ENCODE measurements at places on chromosomes 7 and 10.
A peak's percentile ranks its signal among the peaks of the same experiment; 100 is the strongest.

GRCh38 chr7:69756235-69756634, 158.0 kb downstream of the AUTS2 start:
- no peak for DNase-seq

DNA sequence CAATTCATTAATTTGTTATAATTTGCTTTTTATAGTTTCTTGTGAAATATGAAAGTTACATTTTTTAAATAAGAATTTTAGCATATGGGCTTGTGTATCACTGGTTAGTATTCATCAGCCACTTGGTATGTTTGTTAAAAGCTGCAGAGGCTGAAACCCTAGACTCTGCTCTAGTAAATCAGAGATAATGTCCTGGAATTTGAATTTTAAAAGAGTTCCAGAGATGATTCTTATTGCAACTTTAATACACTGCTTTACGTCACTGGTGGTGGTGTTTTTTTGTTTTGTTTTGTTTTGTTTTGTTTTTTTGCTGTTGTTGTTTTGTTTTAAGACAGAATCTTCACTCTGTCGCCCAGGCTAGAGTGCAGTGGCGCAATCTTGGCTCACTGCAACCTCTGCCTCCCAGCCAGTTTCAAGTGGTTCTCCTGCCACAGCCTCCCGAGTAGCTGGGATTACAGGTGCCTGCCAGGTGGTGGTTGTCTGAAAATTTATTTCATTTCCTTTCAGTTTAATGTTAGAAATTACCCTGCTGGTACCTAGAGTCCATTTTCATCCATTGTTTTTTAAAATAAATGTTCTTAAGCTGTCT, 43.8 kb downstream of the PTPN12 start:
- DNase-seq, result no peak

GRCh38 chr10:23340354-23340753, 4.2 kb downstream of the C10orf67 start:
- no peak for DNase-seq

- no peak for DNase-seq
These were observed 401.9 kb downstream of the THSD7A start for GRCh38 chr7:11430112-11430511.

DNA sequence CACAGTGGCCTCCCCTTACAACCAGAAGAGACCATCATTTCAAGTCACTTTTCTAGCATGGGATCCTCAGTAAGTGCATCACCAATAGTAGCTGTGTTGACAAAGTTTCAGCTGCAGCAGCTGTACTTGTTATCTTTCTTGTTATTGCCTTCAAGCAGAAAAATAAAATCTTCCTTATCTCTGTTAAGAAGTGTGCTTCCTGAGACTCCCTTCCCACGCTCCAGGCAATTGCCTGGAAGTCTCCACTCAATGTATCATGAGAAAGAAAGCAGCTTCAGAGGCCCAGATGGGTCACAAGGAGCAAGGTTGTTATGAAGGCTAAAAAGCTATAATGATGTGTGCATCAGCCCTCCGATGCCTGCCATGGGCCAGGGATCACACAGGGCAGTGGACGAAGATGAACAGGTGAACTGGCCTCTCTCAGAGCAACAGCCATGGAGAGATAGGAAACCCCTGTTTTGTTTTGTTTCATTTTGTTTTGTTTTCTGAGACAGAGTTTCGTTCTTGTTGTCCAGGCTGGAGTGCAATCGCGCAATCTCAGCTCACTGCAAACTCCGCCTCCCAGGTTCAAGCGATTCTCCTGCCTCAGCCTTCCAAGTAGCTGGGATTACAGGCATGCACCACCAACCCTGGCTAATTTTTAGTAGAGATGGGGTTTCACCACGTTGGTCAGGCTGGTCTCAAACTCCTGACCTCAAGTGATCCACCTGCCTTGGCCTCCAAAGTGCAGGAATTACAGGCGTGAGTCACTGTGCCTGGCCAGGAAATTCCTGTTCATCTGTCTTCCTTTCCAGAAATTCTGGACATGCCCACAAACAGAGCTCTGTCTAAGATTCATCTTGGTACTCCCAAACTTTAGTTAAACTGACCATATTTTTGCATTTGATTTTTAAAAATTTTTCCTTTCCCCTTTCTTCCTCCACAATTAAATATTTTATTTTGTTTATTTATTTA, 340.5 kb downstream of the TNS3 start:
- no peak for DNase-seq

- DNase-seq, result no peak
These were observed 34.5 kb downstream of the EBF3 start for GRCh38 chr10:129929343-129930292.

DNA sequence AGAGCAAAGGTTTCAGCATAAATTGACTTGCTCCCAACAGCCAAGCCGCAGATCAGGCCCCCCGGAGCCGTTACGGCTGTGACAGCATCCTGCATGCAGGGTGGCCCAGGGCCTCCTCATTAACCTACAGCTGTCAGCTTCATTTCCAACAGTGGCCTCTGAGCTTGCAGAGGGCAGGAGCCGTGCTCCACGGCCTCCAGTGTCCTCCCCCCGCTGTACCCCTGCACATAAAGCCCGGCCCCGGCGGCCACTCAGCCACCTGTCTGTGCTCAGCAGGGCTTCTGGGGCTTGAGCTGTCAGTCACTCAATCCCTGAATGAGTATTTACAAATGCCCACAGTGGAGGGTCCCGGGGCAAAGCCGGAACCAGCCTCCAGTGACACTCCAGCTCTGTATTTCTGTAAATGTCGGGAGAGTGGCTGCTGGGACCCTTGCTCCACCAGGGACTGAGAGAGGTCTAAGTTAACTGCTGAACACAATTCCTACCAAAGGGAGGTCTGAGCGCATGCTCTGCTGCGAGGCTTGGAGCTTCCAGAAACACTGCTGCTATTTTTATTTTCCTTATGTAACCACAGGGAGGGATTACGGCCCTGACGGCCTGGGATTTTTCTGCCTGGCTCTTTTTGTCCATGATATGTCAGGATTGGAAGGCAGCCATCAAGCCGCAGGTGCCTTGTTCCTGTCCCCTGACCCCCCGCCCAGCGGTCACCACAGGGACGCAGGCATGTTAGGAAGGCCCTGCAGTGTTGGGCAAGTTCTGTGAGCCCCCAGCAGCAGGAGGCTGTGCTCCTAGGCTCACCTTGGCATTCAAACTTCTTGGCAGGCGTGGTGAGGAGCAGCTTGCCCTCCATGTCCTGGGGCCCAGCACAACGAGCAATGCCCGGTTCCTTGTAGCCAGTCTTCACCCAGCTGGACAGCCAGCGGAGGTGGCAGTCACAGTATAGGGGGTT, 165.0 kb downstream of the SLIT1 start:
- DNase-seq, result no peak

DNA sequence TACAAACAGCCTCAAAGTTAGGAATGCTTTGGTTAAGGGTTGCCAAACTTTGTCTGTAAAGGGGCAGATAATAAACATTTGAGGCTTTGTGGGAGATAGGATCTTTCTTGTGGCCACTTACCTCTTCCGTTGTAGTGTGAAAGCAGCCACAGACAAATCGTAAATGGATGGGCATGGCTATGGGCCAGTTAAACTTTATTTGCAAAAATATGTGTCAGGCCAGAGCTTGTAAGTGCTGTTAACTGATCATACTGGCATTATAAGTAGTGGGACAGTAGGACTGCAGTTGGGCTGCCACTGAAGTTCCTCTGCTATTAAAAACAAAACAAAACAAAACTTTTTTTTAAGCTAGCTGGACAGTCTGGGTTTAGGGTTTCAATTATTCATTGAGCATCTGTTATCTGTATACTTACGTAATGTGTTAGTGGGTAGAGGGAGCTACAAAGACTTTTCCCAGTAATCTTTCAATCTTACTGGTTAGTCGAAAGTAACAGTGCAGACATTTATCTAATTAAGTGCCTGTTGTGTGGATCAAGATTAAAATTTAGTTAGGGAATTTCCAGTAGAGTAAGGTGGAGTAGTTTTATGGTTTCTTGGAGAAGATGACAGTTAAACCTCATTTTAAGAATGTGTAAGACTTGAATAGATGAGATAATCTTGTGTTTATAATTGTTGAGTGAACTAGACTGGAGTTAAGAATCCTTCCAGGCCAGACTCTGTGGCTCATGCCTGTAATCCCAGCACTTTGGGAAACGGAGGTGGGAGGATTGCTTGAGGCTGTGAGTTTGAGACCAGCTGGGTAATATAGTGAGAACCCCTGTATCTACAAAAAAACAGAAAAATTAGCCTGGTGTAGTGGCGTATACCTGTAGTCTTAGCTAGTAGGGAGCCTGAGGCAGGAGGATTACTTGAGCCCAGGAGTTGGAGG, 100.1 kb downstream of the BTRC start:
- no peak for DNase-seq

GRCh38 chr10:29987471-29987870, 71.9 kb downstream of the JCAD start:
- no peak for DNase-seq

GRCh38 chr7:47807126-47807525, 141.1 kb downstream of the PKD1L1 start:
- no peak for DNase-seq

- DNase-seq, result no peak
These were observed 526.3 kb upstream of the SEMA3D start for GRCh38 chr7:85713171-85713570.

- no peak for DNase-seq
These were observed 95.0 kb downstream of the CNOT4 start for GRCh38 chr7:135414850-135415439.

- DNase-seq, result no peak
These were observed 38.0 kb upstream of the TARP start for GRCh38 chr7:38311329-38311937.

GRCh38 chr7:84612981-84613681, 418.5 kb upstream of the SEMA3A start:
- no peak for DNase-seq

DNA sequence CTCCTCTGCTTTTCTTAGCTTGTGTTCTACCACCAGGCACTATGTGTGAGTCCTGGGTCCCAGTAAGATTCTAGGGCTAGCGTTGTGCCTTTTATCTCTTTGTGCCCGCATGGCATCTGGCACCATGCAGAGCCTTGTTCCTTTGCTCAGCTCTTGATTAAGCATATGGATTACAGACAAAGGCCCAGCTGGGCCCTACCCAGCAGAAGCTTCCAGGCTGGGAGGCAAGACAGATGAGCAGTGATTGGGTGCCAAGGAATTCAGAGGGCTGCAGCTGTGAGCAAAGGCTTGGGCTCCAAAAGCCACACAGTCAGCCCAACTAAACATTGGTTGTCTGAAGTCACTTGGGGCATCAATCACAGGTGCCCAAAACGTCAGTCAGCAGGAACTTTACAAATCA, 2.0 kb downstream of the ACSM6 start:
- DNase-seq, result no peak

DNA sequence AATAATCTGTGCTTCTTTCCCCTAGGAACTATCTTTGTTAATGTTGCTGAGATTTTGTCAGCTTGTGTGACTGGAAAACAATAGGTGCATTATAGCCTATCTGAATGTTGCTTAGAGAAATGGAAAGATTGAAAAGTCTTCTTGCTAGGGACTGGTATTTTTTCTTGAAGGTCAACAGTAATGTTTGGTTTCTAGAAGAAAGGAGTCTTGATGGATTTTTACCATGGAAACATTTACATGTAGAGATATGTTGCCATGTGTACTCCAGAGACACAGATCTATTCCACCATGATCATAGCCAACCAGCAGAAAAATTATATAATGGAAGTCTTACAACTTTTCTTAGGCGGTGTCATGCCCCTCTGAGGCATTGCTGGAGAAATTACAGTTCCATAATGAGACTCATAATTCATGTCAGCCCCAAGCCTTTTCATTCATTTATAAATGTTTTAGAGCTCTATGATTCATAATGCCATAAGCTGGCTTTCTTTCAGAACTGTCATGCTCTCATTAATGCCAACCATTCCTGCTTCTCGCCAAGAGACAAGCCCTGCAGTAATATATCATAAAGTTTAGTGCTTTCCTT, 175.1 kb upstream of the PTPRZ1 start:
- DNase-seq, result no peak

GRCh38 chr7:128137181-128137580, 103.9 kb upstream of the LEP start:
- no peak for DNase-seq

- no peak for DNase-seq
These were observed 18.3 kb upstream of the SLC29A3 start for GRCh38 chr10:71300555-71301370.

DNA sequence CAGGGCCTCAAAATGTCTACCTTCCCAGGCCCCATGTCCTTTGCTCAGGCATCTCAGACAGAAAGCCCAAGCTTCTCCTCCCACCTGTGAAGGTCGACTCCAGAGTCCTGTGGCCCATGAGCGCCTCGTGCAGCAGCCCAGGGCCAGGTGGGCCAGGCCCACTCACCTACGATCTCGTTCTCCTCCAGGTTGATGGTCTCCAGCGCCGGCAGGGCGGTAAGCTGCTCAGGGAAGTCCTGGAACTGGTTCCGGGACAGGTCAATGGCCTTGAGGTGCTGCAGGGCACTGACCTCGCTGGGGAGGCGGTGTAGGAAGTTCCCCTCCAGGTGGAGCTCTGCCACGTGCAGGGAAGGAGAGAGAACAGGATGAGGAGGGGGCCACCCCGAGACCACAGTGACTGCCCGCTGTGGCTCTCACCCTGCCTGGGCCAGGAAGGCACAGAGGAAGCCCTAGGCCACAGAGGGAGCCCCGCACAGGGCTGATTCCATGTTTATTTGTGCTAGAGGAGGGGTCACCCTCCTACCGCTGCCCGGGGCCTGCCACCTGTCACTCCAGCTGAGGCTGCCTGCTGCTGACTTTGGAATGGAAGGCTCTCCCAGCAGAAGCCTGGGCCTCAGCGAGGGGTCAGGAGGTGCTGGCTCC, 40.0 kb upstream of the NPFFR1 start:
- DNase-seq, result no peak

DNA sequence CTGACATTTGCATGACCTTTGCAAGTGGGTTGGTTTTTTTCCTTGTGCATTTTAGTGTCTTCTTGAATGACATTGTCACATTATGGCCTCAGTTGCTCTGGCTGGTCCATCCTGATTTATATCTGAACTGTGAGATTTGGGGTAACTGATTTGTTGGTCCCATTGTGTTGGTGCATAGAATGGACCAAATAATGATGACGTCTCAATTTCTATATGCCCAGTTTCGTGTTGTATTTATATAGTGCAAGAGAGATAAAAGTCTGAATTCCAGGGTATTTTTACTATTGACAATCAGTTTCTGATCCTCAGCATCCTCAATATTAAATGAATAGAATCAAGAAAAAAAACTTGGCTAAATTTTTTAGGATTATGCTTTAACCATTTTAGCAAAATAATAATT, 281.8 kb downstream of the HDAC9 start:
- DNase-seq, result no peak

- DNase-seq, result peak; percentile 7
These were observed 29.0 kb upstream of the EBLN1 start for GRCh38 chr10:22246680-22247391.

- no peak for DNase-seq
These were observed 240.6 kb upstream of the SEMA3C start for GRCh38 chr7:81159402-81159801.

DNA sequence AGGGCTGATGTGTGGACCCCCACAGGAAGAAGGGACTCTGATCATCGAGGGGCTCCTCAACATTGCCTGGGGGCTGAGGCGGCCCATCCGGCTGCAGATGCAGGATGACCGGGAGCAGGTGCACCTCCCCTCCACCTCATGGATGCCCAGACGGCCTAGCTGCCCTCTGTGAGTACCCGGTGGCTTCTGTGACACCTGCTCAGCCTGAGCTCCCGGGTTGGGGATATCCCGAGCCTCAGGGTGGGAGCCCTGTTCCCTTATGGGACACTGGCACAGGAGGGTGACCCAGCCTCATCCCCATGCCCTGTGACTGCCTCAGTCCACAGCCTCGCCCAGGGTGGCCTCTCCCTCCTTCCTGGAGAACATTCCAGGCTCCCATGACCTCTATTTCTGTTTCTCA, 3.9 kb upstream of the DEPP1 start:
- DNase-seq, result no peak

GRCh38 chr10:3068201-3068967, 1.0 kb downstream of the PFKP start:
- DNase-seq, result peak; percentile 25

- no peak for DNase-seq
These were observed 49.3 kb upstream of the PHF14 start for GRCh38 chr7:10924370-10924769.
